Activated CD4-positive, alpha-beta T cell treated with anti-CD3 and anti-CD28 coated beads for 48 hours (primary cell): ENCODE measurements at places on chromosomes 12 and 14.
A peak's percentile ranks its signal among the peaks of the same experiment; 100 is the strongest.

DNA sequence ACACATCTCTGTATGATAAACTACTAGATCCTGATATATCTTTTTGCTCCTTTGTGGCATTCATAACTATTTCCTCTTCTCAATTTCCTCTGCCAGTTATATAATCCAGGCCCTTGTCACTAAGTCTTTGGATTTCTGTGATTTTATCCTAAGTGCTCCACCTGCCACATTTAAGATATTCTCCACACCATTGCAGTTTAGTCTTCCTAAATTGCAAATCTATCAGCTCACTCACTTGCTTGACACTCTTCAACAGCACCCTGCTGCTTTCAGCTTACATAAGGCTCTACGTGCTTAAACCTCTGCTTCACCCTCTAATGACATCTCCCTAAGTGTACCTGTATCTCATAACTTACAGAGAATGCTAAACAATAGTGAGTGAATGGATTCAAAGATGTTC, 1032.2 kb upstream of the SEL1L start:
- no peak for DNase-seq

- DNase-seq: no peak
Measured at GRCh38 chr12:90333939-90334338, 621.0 kb downstream of the CCER1 start.

DNA sequence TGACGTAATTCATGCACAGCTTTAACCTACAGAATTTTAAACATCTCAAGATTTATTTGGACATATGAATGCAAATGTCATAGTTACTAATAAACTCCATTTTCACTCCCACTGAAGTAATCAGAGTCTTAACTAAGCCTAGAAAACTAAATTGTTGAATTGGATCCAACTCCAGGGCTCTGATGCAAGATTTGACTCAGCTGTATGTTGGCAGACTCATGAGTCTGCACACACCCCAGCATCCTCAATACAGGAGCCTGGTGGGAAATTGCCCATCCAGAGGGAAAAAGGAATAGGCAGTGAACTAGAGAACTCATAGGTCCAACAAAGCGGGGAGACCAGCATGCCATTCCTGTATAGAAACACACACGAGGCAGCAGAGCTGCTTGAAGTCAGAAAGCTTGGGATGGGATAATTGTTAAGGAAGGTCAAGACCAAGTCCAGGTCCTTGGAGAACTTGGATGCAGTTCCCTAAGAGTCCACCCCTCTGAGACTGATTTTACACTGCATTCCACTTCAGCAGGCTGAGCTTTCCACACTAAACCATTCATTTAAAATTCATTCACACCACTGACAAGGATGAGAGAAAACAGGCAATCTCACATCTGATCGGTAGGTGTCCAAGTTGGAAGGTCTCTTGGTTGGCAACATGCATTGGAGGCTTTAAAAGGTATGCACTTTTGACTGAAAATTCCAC, 14.4 kb downstream of the TMTC1 start:
- DNase-seq: no peak

DNA sequence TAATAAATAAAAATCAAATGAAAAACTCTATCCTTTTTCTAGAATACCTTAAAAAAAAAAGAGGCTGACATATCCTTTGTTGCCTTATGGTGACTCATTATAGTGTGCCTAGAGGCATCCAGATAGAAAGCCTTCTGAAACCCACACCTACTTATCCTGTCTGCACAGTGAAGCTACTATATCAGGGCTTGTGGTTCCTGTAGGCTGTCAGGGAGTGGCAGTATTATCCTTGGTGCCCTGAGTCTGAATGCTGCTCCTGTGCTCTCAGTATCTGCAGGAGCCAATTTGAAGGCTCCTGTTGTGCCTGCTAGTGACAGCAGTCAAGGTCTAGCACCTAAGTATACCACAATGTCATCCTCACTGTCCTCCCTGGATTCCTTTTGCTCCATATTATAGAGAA, 168.4 kb upstream of the AVPR1A start:
- no peak for DNase-seq

DNA sequence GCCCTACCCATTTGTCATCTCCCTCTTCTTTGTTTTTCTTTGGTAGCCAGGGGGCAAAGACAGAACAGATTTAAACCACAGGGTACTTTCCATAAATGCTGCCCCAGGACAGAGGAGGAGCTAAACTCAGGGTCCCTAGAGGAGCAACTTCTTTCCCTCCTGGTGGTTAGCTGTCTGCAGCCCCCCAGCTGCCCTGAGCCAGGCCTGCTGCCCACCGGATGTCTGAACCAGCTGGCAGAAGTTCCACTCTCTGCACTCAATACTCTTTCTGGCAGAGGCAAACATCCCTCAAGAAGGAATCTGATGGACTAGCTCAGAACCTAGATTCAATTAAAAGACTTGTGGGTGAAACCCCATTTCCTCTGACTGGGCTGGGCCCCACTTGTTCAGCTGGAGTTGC, 10.7 kb downstream of the VDR start:
- DNase-seq: no peak

GRCh38 chr12:43789941-43790340, 16.2 kb downstream of the TWF1 start:
- no peak for DNase-seq

DNA sequence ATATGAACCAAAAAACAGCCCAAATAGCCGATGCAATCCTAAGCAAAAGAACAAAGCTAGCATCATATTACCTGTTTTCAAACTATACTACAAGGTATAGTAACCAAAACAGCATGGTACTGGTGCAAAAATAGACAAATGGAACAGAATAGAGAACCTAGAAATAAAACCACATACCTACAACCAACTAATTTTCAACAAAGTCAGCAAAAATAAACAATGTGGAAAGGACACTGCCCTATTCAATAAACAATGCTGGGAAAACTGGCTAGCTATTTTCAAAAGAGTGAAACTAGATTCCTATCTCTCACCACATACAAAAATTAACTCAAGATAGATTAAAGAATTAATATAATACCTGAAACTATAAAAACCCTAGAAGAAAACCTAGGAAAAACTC, 17.8 kb upstream of the STAB2 start:
- no peak for DNase-seq

- no peak for DNase-seq
Measured at GRCh38 chr14:56008150-56008549, 110.1 kb upstream of the PELI2 start.

DNA sequence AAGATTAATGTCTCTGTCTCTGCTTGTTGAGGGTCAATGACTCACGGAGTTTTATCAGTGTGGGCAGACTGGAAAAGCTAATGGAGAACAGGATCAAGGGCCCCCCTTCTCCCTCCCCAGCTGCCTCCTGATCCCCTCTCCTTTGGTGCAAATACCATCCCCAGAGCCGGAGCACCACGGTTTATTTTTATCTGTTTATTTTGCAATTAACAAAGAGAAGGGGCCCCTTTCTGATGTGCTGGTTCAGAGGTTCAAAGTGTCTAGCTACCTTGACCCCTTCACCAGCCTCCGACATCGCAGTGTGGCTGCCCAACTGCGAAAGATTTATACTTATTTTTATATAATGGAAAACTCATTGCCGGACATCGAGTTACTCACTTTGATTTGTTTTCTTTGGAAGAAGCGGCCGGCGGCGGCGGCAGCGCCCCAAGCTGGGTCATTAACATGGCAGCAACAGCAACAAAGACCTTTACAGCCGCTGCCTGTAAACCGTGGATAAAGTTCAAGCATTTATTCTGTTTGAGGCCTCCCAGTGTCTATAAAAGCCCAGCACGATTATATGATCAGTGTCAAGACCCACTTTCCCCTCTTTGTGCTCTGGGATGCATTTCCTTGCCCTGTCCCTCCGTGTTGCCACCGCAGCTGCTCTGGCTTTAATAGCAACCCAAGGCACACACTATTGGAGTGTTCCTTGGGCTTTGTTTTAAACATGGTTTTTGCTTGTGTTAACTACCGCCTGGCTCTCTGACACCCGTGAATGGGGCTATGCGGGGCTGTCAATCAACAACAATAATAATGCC, 47.4 kb upstream of the PARP11 start:
- DNase-seq: no peak

DNA sequence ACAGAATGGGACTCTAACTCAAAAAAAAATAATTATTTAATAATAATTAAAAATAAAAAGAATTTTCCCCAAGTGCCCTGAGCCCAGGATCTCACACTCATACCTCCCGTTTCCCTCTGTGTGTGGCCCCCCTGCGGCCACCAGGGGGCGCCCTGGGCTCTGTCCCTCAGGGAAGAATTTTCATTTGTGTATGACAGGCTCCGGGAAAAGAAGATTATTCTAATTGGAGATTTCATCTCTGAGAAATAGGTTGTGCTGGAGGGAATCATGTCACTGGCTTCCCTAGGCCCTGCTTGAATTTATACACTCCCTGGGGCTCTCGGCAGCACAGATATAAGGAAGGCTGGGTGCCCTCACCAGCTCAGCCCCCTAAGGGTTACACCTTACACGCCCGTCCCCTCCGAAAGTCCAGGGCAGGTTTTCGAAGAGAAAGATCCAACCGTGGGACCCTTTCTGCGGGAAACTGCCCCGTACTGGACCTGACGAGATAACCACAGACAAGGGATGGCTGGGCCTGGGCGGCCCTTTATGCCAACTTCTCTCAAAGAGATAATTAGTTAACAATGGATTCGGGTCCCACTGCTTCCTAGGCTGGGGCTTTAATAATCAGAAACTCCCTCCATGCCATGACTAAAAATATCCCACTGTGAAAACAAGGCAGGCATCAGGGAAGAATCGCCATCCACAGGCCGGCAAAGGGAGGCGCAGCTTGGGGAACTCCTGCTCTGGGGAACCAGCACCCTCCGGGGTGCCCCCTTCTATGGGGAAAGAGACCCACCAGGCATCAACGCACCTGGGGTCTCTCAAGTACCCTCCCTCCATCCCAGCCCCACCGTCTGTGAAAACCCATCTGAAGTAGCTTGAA, 80.7 kb downstream of the KDM2B start:
- peak; percentile 80 for DNase-seq

DNA sequence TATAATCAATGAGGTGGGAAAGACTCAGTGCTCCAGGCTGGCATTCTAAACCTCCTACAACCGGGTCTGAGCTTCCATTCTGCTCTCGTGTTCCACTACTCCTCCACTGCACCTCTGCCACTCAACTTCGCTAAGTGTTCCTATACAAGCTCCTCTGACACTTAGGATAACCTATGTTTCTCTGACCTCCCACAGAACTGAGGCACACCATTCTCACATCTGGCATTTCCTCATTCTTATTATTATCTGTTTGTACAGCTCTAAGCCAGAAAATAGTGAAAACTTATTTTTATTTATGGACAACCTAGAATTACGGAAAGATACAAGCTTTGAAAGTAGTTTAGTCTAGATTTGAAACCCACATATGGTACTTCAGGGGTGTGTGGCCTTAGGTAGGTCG, 127.0 kb downstream of the MED13L start:
- no peak for DNase-seq

GRCh38 chr14:72401632-72402376, 469.6 kb downstream of the RGS6 start:
- DNase-seq: peak; percentile 15

GRCh38 chr14:25406818-25407217, 356.9 kb upstream of the STXBP6 start:
- peak; percentile 28 for DNase-seq

- no peak for DNase-seq
Measured at GRCh38 chr12:68482660-68483059, 128.0 kb upstream of the RAP1B start.

DNA sequence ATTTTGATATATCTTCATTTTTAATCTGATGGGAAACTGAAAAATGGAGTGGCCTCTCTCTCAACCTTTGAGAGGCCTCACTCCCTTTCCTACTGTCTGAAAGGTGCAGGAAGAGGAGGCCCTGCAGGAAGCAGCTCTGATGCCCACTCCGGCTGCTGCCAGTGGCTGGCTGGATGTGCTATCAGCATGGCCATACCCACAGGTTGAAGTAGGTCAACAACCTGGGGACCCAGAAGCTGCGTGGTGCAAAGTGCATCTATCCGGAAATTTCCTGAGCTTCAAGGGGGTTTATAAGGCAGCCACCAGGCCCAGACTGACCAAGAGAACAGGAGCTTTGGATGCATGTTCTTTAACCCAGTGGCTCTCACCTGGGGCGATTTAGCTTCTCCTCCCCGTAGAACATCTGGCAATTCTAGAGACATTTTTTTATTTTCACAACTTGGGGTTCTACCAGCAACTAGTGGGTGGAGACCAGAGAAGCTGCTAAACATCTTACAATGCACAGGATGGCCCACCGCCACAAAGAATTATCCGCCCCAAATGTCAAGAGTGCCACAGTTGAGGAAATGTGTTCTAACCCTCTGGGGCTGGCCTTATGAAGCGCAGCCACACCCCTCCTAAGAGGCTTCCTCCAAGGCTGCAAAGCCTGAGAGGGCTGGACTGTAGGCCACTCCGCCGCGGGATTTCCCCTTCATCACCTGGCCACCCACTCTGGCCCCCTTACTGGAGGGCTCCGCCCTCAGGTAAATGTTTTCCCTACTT, 8.2 kb upstream of the BATF start:
- DNase-seq: no peak
